ENCODE measurements at places on chromosomes 7 and 10. TPM values are rescaled to one million over a fixed set of nuclear protein-coding genes. Genes with fewer than 3 reads are reported as not detected.

DNA sequence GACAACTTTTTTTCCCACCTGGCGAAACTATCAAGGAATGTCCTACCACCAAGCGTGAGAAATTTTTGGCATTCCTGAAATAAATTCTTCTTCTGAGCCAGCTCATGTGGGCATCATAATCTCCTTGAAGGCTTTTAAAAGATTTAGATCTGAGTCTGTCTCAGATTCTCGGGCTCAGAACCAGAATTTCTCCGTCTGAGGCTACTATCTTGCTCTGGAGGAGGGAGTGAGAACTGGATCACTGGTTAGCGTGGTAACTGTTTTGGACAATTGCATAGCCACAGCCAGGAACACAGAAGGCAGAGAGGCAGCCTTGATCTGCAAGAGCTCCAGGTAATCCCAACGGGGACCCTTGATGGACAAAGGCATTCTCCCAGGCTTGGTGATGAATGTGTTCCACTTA is 1.0 kb upstream of the PLAC9 start:
- DNase-seq: no peak

DNA sequence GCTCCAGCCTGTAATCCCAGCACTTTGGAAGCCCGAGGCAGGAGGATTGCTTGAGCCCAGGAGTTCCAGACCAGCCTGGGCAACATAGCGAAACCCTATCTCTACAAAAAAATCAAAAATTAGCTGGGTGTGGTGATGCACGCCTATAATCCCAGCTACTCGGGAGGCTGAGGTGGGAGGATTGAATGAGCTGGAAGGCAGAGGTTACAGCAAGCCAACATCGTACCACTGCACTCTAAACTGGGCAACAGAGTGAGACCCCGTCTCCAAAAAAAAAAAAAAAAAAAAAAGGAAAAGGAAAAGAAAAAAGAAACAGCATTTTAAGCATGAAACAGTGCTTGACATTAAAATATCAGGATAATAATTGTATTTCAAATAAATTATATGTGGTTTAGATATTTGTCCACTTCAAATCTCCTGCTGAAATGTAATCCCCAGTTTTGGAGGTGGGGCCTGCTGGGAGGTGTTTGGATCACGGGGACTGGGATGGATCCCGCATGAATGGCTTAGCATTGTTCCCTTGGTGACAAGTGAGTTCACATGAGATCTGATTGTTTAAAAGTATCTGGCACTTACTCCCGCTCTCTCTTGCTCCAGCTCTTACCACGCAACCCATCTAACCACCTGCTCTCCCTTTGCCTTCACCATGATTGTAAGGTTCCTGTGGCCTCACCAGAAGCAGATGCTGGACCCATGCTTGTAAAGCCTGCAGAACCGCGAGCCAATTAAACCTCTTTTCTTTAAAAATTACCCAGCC is 103.4 kb downstream of the SRPK2 start:
- DNase-seq: no peak

GRCh38 chr7:10593080-10593479 is 380.6 kb upstream of the PHF14 start:
- no peak for DNase-seq

DNA sequence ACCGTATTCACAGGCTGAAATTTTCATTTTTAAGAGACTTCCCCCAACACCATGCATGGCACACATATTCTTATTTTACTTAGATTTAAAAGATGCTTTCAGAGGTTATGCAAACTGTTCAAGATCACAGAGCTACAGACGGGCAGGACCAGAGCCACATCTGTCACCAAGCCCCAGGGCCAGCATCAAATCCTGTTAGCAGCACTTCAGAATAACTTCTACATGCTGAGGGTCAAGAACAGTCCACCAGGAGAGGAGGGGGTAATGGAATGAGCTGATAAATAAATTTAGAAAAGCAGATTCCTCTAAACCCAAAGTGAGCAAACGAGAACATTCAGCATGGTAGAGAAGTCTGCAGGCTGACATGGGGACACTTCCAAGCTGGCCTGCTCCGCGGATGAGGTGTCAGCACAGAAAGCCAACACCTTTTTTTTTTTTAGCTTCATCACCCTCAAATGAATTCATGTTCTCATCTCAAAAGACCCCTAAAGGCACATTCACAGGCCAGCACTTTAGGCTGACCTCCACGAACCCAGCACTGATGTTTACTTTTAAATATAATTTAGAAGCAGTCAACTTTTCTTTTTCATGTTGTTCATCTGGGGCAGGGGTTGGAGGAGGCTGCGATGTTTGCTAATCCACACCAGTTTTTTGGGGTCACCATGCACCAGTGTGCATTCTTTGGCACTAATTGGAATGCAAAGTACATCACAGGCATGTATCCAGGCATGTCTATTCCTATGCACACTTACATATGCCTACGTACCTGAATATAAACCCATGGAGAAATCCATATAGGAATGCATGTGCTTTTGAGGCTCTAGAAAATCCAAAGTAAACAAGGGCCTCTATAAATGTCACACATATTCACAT is 249.0 kb downstream of the TNS3 start:
- no peak for DNase-seq

- DNase-seq: no peak
Observed at GRCh38 chr10:12799714-12800113, 201.8 kb downstream of the CCDC3 start.

- no peak for DNase-seq
Observed at GRCh38 chr10:103013416-103013815, 95.3 kb downstream of the CNNM2 start.

DNA sequence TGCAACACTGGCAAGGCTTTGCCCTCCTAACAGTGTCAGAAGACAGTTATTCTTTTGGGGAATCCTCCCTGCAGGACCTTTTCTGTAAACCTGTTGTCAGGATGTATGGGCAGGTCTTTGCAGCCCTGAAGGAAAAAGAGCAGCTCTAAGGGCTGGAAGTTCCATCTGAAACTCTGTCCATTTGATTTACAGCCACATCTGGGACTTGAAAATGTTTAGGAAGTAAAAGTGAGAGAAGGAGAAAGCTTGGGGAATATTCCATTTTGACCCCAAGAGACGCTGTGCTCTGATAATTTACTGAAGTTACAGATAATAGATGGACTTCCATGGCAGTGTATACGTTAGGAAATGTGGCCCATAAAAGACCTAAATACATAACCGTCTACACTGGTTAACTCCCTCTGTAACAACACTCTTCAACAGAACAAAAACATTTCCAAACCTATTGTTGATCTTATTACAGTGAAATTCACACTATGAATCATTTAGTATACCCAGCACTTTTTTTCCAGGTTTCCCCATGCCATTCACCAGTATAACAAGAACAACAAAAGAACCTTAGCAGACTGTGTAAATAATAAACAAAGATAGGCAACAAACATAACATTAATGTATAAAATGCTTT is 89.1 kb downstream of the KIAA1549 start:
- DNase-seq: no peak

GRCh38 chr10:102152545-102152890 is 329 bp downstream of the NOLC1 start:
- no peak for DNase-seq

DNA sequence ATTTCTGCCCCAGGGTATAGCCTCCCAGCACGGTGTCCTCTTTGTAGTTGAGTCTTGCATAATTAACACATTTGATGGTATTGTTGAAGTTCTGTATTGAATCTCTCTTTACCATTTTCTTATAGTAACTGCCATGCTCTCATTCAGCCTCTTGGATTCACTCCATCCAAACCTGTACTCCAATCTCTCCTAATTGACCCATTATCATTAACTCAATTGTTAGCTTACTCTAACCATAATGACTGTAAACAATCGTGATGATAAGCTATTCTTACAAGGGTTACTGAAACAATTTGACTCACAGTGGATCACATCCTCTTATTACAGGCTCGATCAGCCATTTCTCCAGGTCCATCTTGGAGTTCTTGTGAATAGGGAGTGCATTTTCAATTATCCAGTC is 191.9 kb upstream of the AGK start:
- DNase-seq: no peak

DNA sequence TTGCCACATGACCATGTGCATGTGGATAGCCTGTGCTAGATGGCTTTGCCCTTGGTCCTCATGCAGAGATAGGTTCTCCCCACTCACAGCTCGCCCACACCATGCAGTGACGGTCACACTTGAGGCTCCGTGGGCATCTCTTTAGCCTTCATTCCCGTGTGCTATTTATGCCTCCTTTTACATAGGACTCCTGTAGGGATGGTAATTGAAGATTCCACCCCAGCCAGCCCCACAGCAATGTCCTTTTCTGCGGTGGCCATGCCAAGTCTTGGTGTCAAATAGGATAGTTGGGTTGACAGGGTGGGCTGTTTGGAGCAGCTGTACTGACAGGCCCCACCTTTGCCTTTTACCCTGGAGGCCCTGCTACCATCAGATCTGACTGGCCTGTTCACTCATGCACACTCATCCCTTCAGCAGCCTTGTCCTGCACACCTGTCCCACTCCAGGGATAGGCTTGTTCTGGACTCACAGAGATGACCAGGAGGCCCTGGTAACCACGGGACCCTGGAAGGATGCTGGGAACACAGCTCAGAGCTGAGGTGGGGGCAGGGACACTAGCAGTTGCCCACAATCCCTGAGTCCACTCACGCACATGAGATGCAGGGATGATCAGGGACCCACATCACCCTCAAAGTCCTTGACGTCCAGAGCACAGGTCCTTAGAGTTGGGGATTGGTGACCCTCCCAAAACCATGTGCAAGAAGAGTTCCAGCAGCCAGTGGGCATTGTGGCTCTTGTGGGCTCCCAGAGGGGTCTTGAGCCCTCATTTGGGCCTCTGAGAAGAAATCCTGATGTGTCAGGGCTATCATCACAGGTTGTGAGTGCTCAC is 71.2 kb downstream of the ADCY1 start:
- no peak for DNase-seq

GRCh38 chr10:82071231-82071630 is 196.2 kb downstream of the NRG3 start:
- no peak for DNase-seq

GRCh38 chr7:32579776-32580175 is 84.5 kb downstream of the AVL9 start:
- no peak for DNase-seq

GRCh38 chr7:94873239-94873638 is 34.2 kb upstream of the PPP1R9A start:
- no peak for DNase-seq

GRCh38 chr10:74071157-74071556 is 73.2 kb downstream of the VCL start:
- no peak for DNase-seq

DNA sequence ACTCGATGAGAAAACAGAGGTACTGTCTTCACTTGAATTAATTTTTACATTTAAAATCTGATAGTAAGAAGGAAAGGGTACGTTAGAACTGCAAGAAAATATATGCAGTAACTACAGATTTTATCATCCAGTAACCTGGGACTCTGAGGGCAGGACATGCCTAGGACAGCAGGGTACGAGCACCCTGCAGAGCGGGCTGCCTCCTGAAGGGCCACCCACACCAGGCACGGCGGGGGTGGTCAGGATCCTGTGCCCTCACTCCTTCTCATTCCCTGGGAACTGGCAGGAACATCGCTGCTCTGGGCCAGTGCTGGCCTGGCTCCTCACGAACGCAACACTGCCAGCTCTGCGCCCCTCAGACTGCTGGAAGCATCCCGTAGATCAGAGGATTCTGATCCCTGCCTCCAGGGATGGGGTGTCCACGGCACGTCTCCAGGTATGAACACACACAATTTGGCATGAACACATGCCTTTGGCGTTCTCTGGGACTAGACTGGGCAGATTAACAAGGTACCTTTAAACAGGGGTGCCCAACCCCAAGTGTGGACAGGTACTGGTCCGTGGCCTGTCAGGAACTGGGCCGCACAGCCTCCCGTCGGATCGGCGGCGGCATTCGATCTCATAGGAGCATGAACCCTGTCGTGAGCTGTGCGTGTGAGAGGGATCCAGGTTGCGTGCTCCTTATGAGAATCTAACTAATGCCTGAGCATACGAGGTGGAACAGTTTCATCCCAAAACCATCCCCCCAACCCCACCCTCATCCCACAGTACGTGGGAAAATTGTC is 99.3 kb upstream of the FAM20C start:
- DNase-seq: no peak

DNA sequence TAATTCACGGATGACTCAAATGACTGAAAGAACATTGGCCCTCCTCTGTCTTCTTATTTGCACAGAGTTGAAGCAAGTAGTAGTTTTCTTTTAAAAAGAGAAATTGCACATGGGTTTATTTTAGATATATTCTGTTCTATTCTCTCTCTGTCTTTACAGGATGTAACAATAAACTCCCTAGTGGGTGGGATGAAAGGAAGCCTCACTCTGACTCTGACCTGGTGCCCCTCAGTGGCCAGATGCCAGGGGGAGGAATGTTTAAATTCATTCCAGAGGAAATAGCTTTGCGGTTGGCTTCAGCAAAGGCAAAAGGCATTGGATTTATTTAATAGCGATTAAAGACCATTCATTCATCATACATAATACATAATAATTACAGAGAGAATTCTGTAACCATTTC is 156.4 kb upstream of the MTPN start:
- DNase-seq: no peak

- no peak for DNase-seq
Observed at GRCh38 chr7:27254625-27255024, 12.0 kb downstream of the EVX1 start.

- DNase-seq: no peak
Observed at GRCh38 chr7:75819711-75820110, 6.1 kb upstream of the CCL24 start.

- DNase-seq: no peak
Observed at GRCh38 chr7:48384180-48384752, 213.0 kb downstream of the ABCA13 start.

DNA sequence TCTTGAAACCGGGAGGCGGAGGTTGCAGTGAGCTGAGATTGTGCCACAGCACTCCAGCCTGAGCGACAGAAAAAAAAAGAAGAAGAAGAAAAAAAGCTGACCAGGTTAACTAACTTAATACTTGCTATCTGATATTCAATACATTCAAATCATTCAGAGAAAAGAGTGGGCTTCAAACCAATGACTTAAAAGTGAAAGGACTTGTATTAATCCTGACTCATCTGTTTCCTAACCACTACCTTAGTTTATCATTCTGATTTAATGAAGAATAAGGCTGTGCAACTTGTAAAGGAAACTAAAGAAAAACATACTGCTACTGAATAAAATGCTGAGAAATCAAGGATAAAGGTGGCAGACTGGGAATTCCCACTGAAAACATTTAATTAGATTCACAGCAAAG is 128.4 kb downstream of the NRBF2 start:
- DNase-seq: no peak

The ZNF746 gene
- total RNA-seq: 30.5 TPM
